ENCODE measurements at places on chromosomes 2 and 18.

GRCh38 chr2:7083580-7084509 lies 166.6 kb downstream of the RNF144A start:
- no peak for DNase-seq

DNA sequence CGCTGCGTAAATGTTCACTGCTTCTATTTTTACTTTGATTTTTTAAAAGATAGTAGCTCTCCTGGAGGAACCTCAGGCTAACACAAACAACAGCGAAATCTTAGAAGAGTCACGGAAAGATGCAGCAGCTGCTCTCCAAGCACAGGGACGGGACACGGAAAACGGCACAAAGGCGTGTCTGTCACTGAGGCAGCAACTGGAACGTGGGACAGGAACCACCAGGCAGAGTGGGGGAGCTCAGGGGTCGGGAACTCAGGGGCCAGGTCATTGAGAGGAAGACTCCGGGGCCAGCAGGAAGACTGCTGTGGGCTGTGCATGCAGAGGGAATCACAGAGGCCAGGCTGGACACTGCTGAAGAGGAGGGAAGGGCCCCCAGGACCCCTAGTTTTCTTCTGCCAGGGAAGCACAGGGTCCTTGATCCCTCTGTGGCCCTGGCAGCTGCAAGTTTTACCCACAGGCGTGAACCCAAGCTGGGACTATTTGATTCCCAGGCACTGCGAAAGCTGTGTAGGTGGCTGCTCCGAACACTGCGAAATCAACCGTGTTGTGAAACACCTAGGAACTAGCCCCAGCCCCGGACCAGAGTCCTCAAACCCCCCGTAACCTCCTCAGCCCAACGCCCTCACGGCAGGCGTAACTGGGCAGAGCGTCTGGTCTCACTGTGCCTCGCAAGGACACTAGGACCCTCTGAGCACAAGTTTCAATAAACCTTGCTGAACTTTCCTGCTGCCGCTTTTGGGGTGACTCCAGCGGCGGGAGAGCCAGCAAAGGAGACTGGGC lies 263.0 kb downstream of the EIPR1 start:
- DNase-seq, result no peak

GRCh38 chr2:109392816-109393661 lies 220.7 kb downstream of the SEPTIN10 start:
- no peak for DNase-seq

- DNase-seq, result no peak
Measured at GRCh38 chr2:100222844-100223243, 80.5 kb upstream of the AFF3 start.

DNA sequence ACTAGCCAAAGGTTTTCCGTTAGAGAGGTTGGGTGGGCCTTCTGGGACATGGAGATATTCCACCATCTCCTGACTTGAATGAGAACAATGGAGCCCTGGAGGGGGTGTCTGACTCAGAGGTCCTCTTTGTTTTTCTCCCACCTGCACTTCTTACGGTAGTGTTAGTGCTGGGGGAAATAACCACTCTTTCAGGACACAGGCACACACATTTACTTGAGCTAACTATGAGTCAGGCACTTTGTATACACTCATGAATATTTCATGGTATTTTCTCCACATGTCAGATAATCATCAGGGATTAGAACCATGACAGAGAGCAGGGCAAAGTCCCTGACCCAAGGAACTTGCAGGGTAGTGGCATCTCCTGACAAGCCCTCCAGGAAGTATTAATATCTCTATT lies 439.1 kb downstream of the TSN start:
- no peak for DNase-seq

DNA sequence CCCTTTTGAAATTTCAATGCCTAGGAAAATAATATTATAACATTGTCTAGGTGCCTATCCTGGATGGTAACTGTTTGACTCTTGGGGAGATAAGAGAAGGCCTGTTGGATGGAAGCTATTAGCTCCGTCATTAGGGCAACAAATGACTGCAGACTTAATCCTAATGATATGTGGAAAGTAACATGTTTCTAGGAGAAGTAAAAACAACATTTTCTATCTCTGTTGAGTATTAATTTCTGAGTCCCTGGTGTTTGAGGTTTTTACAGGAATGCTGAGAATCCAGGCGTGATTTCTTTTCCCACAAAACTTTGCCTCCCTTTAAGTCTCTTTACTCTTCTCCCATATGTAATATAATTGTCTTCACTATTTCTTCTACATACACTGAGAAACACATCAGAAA lies 159.1 kb downstream of the GALNT1 start:
- peak; percentile 14 for DNase-seq

DNA sequence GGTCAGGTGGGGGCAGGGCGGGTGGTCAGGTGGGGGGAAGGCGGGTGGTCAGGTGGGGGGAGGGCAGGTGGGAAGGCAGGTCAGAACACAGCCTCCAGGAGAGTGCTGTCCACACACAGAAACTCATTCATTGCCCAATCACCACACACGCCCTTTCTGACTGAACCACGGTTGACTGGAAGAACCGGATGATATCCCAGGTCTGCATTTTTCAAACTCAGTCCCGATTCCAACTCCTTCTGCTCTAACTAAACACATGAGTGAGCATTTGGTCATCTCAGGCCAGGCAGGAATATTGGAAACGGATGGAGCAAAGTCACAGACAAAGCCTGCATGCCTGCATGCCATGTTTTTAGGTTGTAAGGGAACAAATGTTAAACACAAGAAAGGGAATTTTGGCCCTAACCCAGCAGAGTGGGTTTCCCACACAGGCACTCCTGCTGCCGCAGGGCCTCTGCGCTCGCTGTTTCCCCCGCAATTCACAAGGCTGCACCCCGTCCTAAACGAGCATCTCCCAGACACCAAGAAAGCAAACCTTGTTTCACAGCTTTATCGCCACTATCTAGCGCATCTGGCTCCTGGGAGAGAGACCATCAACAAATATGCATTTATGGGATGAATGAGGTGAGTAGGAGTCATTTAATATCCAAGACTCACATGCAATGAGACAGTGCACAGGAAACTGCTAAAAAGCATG lies 100.1 kb downstream of the ZNF516 start:
- peak; percentile 29 for DNase-seq

DNA sequence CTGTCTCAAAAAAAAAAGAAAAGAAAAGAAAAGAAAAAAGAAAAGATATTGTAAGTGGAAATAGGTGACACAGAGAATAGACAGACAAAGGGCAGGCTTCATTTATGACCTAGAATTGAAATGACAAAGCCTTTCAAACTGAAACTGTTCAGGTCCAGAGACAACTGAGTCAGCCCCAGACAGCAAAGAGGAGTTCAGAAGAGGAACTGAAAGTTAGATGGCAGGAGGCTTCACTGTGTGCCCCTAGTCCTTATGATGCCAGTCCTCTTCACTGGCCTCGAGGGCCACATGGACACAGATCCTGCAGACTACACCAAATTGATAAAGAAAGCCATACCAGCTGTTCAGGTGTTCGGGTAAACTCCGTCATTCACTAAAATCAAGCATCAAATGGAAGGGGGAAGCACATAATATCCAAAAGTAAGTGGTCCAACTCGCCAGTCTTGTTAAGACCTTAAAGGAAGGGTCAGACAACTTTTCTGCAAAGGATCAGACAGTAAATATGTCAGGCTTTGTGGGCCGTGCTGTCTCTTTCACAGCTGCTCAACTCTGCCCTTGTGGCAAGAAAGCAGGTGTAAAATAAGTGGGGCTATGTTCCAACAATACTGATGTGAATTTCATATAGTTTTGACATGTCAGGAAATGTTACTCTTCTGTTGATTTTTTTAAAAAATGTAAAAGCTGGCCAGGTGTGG lies 231.9 kb upstream of the MGAT5 start:
- no peak for DNase-seq

GRCh38 chr2:236608710-236609109 lies 39.1 kb downstream of the ACKR3 start:
- peak; percentile 33 for DNase-seq

- DNase-seq, result no peak
Measured at GRCh38 chr2:180944372-180944771, 36.0 kb upstream of the UBE2E3 start.

Measured in fibroblast of skin of abdomen (primary cell).